SK-MEL-5 (cell line): ENCODE measurements at places on chromosomes 3 and 15.
A peak's percentile ranks its signal among the peaks of the same experiment; 100 is the strongest.

DNA sequence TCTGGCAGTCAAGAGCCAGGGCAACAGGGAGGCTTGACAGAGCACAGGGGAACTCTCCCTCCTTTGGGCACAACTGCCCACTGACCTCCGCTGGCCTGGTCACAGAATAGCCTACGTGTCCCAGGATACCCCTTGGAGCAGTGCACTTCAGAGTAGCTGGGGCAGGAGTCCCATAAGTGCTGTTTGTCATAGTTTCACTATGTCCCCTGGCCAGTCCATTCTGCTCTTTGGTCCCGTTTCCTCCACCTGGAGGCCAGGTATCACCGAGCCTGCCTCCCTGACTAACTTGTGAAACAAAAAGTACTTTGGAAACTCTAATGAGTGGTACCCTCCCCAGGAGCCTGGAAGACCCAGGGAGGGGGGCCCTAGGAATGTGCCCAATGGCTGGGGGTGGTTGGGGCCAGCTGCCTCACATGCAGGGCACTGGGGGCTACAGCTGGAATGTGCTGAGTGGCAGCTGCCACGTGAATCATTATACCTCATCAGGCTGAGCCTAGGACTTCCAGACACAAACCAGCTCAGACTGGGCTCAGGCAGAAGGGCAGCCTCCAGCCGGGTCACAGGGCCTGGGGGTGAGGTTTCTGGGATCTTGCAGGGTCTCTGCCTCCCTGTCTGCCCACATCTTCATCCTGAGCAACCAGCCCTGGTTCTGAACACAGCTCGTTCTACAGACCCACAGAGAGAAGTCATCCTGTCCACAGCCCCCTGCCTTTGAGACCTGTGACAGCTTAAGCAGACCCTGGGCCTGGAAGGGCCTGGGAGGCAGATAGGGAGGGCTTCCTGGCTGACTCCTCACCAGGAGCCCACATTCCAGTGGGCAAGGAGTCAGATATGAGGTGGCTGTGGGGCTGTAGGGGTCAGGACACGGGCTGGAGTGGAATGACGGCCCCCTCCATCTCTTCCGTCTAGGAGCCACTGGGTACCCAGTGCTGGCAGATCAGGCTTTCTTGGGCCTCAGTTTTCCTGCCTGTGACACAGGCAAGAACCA is 914 bp upstream of the PTH1R start:
- DNase-seq, result no peak

- no peak for DNase-seq
Measured at GRCh38 chr3:188179006-188179966, 25.3 kb downstream of the LPP start.

DNA sequence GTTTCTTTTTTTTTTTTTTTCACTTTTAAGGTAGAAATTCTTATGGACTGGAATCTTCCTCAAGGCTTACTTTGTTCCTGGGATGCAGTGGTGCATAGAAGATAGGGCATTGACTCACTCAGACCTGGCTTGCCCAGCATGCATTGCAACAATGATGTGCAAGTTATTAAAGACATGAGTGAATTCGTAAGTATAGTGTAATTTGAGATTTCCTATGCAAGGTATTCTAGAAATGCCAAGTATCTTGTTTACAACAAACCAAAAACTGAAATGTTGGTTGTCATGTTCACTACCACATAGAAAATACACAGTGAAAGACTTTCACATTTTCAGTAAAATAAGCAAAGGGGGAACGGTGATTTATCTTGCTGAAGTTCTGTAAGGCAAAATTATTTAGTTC is 56.5 kb upstream of the FNDC3B start:
- no peak for DNase-seq

GRCh38 chr3:63192248-63192647 is 85.9 kb upstream of the SYNPR start:
- DNase-seq, result no peak

DNA sequence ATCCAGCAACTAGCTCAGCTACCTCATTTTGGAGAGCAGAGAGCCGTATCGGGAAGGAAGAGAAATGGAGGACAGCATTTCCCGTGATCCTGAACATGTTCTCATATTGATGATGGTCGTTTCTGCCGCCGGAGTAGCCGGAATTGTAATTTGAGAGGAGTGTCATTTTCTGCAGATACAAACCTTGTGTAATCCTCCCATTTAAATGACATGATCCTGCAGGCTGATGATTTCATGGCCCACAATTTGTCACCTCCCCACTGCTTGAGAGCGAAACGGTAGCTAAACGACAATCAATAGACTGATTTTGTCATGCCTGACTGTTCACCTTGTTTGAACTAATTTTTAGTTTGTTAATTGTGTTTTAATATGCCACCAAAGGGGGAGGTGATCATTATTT is 126.5 kb upstream of the CNTN6 start:
- no peak for DNase-seq

- peak; percentile 90 for DNase-seq
Measured at GRCh38 chr3:48151058-48151806, 37.0 kb downstream of the CDC25A start.

DNA sequence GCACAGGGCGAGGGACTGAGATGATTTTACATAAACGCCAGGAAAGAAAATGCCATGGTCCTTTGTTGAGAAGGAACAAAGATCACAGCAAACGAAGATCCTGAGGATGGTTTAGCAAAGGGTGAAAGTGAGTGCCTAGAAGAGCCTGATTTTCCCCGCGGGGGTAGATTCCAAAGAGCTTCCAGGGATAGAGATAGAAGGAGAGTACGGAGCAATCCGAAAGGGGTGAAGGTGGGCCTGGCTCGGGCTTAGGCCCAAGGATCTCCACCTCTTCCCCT is 977 bp downstream of the CDC25A start:
- no peak for DNase-seq

- no peak for DNase-seq
Measured at GRCh38 chr3:30996467-30996866, 102.0 kb upstream of the GADL1 start.
